Right forelimb (tissue), 1 donor: ENCODE measurements at places on chromosomes 5 and 9.

DNA sequence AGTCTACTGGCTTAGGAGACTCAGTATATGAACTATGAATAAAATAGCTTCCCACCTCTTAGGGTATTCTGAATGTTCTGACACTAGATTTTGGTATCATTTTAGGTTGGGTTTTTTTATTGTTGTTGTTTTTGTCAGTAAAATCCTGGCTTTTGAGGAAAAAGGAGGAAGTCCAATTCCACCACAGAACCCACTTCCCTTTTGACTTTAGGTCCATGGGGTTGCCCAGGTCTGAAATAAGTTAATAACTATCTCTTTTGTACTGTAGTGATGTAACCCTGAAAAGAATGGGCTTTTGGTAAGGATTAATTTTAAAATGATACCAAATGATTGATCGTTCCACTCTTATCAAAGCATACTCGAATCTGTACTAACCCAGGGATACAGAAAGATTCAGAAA lies 29.1 kb upstream of the IL12B start:
- DNase-seq: no peak

- DNase-seq: no peak
These were observed 74.0 kb downstream of the C9orf85 start for GRCh38 chr9:71985297-71985911.

DNA sequence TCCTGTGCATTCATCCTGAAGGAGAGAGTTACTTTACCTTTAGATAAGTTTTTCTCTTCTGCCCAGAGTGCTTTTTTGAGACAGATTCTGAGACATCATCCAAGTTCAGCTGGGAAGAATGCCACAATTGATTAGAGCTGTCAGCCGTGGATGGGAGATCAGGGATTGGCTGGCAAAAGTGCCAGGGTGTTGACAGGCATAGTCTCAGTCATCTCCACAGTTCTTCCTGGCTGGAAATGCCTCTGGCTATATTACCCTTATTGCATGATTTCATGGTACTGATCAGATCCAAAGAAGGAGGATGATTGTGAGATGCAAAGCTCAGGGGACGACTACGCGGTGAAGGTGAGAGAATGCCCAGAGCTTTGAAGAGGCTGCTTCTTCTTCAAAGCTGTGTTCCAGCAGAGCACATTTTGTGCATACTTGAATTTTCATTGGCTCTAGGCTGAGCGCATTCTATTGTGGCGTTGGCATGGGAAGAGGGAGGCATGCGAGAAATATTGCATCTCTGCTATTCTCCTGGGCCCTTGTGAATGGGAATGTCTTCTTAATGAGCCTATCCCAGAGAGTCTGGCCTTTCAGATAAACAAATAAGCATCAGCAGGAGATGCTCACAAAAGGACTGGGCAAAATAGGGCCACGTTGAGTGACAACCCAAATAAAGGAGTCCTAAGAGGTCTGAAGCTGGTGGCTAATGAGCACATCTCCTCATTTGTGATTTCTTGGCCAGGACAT lies 82.1 kb downstream of the GRIA1 start:
- DNase-seq: no peak

- DNase-seq: no peak
These were observed 124.7 kb upstream of the NIPBL start for GRCh38 chr5:36751886-36752285.

GRCh38 chr9:136401173-136401922 lies 1.4 kb upstream of the SNAPC4 start:
- DNase-seq: no peak

- no peak for DNase-seq
These were observed 27.9 kb downstream of the FBXW11 start for GRCh38 chr5:171978519-171978918.

GRCh38 chr9:136829981-136830885 lies 12.0 kb upstream of the AJM1 start:
- no peak for DNase-seq

DNA sequence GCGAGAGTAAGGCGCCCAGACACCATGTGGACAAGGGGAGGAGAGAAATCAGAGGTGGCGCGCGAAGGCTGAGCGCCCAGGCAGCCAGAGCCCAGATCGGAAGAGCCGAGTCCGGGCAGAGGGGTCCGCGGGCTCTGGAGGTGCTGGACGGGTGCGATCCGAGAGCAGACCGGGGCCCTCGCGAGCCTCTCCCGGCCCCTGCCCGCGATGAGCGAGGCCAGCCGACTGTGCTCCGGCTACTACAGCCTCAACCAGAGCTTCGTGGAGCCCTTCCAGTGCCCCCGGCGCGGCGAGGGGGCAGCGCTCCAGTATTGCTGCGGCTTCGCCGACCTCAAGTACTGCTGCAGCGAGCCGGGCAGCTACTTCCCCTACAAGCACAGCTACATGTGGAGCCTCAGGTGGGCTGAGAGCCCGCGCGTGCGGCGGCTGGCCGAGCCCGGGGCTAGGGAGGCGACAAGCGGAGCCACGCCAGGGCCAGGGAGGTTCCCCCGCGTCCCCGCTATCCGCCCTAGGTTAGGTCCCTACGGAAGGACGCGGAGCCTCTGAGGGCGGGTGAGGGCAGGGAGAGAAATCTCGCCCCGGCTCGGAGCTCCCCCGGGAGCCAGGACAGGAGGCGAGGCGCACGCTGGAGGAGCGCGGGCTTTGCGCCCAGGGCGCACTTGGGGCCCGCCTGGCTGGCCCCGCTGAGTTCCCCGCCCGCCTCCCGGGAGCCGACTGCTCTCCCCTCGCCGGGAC lies at the start of gene SHISAL2B:
Gene SHISAL2B (plus strand): TSS at position 87 of the 735 bp plus-strand sequence. CDS start 121 bp downstream, at position 208.
- DNase-seq: peak; percentile 67

DNA sequence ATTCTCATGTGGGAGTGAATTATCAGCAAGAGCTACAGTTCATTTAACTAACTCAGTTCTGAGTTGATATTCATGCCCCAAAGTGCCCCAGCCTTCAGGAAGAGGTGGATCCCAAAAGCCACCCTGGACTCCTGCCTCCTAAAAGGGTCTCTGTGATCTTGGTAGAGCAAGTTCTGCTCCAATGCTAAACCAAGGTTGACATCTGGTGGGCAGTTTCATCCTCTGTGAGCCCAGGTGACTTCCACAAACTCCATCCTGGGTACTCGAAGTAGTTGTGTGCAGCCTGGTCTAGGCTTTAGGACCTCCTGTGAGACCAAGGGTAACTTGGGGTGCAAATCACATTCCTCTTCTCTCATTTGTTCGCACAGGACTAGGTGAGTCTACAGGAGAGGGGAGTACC lies 816.8 kb downstream of the MTRR start:
- DNase-seq: no peak

DNA sequence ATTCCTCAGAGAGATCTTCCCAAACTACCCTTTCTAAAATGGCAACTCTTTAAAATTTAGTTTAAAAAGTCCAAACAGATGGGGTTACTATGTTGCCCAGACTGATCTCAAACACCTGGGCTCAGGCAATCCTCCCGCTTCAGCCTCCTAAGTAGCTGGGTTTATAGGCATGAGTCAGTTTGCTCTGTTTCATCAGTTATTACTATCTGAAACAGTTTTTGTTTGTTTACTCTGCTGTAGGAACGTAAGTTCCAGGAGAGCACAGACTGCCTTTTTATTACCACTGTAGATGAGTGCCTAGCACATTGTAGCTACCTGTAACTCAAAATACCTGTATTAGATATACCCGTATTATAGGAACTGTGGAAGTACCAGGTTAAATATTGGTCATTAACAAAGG lies 89.4 kb downstream of the UHRF2 start:
- DNase-seq: no peak

- no peak for DNase-seq
These were observed 209.9 kb upstream of the VLDLR start for GRCh38 chr9:2411459-2412215.

DNA sequence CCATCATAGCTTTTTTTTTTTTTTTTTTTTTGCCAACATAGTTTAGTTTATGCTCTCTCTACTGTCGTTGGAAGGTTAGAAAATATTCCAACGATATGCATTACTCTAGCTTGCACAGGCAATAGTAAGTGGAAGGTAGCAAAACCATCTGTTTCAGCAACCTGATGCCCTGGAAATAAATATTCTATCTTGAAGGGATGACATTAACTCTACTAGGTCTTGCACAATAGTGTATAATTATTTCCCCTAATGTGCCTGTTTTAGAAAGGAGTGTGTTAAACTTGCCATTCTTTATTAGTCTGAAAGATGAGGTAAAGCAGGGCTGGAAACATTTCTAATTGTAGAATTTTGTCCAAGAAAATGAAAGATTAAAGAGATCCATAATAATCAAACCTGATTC lies 111.0 kb downstream of the PCSK5 start:
- no peak for DNase-seq

- no peak for DNase-seq
These were observed 208.8 kb downstream of the MRPS30 start for GRCh38 chr5:45017568-45017967.

DNA sequence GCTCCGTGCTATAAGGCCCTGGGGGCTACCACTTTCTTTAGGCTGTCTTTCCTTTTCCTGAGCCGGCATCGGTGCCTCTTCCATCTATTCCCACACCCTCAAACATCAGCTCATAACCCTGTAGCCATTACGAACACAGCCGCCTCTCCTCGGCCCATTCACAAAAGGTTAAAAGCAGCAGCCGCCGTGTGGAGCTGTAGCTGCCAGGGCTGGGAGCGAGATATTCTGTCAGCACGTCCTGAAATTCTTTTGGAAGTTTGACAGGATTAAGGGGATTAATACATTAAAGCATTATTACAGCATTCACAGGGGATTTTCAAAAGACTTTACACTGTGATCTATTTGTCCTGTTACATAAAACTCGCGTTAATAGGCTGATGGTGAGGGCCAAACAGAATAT lies 428.2 kb downstream of the CDK5RAP2 start:
- DNase-seq: no peak

- peak; percentile 82 for DNase-seq
These were observed 68.8 kb downstream of the ZNF608 start for GRCh38 chr5:124677374-124678351.

DNA sequence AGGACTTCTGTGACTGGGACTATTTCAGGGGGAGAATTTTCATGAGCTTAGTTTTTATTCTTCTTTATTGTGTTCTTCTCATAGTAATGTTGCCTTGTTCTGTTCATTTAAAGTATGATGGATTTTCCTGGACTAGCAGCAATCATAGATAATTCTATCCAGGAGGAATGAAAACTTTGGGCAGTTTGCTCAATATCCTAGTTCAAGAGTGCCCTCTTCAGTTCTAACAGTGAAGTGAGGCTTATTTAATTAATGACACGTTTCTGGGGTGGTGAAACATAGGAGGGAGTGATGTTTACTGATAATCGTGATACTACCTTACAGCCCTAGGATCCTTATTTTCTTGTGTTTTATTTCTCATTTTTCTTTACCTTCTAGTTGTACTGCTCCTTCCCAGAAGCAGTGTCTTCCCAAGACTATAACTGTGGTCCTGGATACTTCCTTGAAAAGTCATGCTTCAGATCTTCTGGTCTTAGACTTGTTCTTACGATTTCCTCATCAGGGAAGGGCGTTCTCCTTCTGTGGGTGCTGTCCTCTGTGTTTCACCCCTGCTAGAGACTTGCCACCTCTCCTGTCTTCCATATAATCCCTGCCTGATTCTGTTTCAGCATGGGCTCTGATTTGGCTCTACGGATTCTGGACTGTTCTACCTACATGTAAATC lies 57.4 kb downstream of the CFAP95 start:
- DNase-seq: no peak

DNA sequence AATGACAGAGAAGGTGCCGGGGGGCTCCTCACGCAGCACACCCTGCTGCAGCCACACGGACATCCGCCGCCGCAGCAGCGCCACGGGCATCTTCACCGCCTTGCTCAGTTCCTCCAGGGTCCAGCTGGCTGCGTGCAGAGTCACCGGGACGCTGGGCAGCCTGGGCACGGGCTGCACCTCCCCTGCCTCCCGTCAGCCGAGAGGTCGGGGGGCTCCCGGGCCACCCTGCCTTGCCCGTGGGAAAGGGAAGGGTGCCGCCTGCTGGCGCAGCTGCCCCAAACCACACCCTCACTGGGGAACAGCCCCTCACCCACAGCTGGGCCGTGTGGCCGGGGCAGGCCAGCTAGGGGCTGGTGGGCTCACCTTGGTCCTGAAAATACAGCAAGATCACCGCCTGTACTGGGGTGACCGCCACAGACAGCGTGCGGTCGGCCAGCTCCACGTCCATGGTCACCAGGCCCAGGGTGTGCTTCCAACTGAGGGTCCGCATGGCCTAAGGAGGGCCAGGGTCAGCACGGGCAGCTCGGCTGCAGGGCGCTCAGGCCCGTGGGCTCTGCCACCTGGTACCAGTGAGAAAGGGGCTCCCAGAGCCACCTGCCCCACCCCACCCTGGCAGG lies 3.6 kb upstream of the TMEM210 start:
- no peak for DNase-seq
